ENCODE measurements at places on chromosomes 16 and 17.

DNA sequence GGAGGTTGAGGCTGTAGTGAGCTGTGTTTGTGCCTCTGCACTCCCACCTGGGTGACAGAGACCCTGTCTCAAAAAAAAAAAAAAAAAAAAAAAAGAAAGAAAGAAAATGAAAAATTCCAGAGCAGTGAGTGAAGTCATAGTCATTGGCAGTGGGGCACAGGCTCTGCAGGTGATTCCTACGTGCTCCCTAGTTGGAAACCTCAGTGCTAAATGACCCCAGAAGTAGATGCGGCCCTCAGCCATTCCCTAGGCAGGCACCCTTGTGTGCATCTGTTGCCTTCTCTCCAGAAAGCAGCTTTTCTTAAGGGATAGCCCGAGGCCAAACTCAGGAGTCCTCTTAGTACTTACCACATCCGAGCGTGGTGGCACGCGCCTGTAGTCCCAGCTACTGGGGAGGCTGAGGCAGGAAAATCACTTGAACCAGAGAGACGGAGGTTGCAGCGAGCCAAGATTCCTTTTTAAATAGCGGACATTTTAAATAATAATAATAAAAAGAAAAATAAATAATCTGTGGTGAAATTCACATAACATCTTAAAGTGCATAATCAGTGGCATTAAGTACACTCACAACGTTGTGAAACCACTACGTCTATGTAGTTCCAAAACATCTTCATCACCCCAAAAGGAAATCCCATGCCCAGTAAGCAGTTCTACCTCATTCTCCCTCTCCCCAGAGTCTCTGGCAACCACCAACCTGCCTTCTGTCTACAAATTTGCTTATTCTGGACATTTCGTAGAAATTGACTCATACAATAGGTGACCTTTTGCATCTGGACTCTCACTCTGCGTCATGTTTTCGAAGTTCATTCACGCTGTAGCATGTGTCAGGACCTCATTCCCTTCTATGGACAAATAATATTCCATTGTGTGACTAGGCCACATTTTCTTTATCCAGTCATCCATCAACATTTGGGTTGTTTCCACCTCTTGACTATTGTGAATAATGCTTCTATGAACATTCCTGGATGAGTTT is 12.5 kb upstream of the SPHK1 start:
- DNase-seq: no peak

DNA sequence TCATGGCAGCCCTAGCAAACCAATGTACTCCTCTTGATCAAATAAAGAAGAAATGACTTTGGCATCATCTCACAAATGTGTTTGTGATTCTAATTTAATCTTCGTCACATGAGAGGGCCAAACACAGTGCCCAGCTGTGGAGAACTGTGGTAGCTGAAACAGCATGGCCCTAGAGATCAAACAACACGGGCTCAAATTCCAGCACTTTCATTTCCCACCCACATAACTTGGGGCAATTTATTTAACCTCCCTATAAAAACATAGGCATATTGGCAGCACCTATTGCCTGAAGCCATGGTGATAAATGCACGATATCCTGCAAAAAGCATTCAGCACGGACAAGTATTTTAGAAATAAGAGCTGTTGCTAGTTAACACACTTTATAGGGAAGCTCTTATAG is 2.5 kb downstream of the ACSM1 start:
- DNase-seq: no peak

DNA sequence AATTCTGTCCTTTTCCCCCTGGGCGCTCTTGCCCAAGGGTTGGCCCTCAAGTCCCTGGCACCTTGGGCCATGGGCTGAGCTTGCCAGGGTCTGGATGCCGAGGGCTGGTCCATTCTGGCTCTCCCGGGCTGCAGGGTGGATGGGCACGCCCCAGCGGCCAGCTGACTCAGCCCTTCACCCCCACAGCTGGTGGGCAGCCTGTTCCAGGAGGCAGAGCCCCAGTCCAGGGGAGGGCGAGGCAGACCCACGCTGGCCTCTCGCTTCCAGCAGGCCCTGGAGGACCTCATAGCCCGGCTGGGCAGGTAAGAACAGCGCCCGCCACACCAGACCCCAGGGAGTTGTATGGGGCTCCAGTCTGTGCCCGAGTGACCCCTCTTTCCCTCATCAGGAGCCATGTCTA is 15.0 kb downstream of the MYO15B start:
- DNase-seq: no peak

GRCh38 chr16:79150632-79151310 is 449.8 kb downstream of the MAF start:
- DNase-seq: no peak

GRCh38 chr16:55832773-55833691 is at the start of gene CES1:
TSS of gene CES1 (minus strand) at chr16:55833096. CDS start at chr16:55833055, 41 bp downstream.
- DNase-seq: no peak
